CD4-positive, alpha-beta T cell treated with Interleukin-6 at 100 ng/mL for 8 hours (primary cell): ENCODE measurements at places on chromosomes 2 and 18.

GRCh38 chr2:28370354-28370753 lies 22.3 kb upstream of the FOSL2 start:
- no peak for DNase-seq

GRCh38 chr2:10402062-10402585 lies 46.0 kb downstream of the ODC1 start:
- DNase-seq, result no peak

GRCh38 chr18:43578706-43579105 lies 301.4 kb upstream of the SYT4 start:
- DNase-seq, result no peak

DNA sequence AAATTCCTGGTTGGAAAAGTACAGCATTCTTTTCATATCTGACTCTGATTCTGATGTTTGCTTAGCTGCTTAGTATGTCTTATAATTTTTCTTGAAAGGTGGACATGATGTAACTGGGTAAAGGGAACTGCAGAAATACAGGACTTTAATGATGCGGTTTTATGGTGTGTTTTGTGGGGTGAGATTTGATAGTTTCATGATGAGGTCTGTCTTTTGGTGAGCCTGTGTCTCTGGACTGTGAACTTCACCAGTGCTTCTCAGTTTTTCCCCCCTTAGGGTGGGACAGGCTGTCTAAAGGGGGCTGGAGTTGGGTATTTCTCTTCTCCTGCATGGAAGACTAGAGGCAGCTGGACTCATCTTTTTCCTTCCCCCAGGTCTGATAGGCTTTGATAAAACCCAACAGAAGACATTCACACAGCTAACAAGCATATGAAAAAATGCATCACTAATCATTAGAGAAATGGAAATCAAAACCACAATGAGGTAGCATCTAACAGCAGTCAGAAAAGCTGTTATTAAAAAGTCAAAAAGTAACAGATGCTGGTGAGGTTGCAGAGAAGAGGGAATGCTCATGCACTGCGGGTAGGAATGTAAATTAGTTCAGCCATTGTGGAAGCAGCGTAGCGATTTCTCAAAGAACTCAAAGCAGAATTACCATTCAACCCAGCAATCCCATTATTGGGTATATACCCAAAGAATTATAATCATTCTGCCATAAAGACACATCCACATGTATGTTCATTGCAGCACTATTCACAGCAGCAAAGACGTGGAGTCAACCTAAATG lies 77.6 kb downstream of the EPC2 start:
- no peak for DNase-seq

- DNase-seq, result no peak
Observed at GRCh38 chr18:69528435-69528834, 127.7 kb downstream of the DOK6 start.

DNA sequence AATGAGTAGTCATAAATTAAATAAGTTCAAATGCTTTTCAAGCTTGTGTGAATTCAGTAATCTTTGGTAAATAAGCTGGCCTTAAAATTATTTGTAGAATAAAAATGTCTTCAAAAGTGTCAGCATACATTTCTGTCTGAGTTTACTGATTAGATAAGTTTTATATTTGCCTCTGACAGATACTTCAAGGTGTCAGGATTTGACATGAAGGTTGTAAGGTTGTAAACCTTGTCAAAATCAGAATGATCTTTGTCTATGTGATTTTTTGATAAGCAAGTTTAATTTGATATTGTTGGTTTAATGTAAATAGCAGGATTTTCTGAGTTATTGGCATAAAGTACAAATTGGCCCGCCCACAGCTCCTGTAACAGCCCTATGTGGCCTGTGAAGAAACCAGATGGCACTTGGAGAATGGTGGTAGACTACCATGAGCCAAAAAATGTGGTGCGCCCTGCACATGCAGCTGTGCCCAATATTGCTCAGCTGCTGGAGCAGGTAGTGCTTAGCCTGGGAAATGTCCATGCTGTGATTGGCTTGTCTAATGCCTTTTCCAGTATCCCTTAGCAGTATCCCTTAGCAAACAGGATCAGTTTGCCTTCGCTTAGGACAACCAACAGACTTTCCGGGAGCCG lies 188.0 kb upstream of the SPHKAP start:
- DNase-seq, result no peak
